ENCODE measurements at places on chromosomes 3 and 15.

GRCh38 chr3:167095976-167096375 lies 284.1 kb downstream of the ZBBX start:
- DNase-seq: no peak

- no peak for DNase-seq
These were observed 76.1 kb upstream of the TPM1 start for GRCh38 chr15:62966294-62967078.

DNA sequence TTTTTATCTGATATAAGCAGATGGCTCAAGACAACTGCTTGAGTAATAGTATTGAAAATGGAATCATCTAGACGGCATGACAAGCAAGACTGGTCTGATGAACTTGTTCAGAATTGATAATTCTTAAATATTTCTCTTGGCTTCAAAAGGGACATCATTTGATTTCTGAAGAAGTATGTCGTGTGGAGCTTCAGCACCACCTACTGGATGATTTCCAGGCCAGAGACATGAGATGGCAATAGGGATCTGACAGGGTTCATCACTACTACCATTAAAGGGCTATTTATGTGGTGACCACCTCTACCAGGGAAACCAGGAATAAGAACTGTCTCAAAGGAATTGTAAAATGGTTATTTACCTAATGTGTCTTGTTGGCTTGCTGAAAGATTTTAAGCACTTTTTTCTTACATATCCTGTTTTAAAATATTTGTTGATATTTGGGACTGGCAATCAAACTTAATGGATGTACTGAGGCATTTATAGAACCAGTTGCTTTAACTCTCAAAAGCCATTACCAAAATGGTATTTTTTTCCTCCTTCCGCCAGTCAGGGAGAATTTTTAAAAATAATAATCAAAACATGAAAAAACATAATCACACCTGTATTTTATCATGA lies 99.5 kb upstream of the FAM98B start:
- peak; percentile 38 for DNase-seq

DNA sequence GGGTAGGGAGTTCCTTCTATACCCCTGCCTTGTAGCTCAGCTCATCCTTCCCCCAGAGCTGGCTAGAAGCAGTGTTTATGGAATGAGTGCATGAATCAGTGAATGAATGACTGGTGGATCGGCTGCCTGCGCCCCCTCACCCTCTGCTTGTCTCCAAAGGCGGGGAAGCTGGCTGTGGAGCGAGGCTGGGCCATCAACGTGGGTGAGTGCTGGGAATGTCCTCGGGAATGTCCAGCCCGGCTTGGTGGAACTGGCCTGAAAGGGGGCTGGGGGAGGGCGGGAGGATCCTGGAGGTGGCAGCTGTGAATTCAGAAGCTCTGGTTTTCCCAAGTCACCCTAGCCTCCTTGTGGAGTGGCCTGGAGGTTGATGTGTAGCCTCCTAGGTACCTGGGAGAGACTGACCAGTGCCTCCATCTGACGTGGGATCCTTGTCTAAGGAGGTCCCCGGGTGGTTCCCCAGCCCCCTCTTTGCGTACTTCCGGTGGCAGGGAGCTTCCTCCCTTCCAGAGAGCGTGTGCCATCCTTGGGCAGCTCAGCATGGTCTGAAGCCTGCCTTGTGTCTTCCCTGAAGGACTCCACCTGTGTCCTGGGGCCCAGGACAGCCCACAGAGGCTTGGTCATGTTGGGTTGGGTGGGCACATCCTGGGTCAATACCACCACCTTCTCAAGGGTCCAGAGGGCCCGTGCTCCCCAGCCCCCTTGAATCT lies 18.4 kb downstream of the HDAC11 start:
- DNase-seq: no peak

DNA sequence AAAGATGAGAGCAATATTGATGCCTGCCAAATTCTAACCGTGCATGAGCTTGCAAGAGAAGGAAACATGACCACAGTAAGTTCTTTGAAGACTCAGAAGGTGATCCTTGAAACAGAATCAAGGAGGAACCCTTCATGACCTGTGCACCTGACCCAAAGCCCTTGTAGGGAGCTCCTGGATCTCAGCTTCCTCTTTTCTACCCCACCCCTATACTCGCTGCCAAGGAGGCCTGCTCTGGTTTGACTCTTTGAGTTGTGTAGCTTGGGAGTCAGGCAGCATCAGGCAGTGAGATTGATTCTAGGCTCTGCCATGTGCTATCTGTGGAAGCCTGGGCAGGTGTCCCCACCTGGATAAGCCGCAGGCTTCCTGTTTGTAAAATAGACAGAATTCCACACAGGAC lies 10.6 kb downstream of the TTC21A start:
- no peak for DNase-seq

- no peak for DNase-seq
These were observed 157.7 kb downstream of the NECTIN3 start for GRCh38 chr3:111229301-111229700.

- DNase-seq: no peak
These were observed 160.5 kb upstream of the CHRNA7 start for GRCh38 chr15:31869686-31870307.

- no peak for DNase-seq
These were observed 1032.1 kb downstream of the NTRK3 start for GRCh38 chr15:87224404-87224803.

GRCh38 chr3:177425042-177425441 lies 227.8 kb upstream of the TBL1XR1 start:
- DNase-seq: no peak

GRCh38 chr3:99686955-99687612 lies 48.7 kb downstream of the COL8A1 start:
- DNase-seq: peak; percentile 18

DNA sequence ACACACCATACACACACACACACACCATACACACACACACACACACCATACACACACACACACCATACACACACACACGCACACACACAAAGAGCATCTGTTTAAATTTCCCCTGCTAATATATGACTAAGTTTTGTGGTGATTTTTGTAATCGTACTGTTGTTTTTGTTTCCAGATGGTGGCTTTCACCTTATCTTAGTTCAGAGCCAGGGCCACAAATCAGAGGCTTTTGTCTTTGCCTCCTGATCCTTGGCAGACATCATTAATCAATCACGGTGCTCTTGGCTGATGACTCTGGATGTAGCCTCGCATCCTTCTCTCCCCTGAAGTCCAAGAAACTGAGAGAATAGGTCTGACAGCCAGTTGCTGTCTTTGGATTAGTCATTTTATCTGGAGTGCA lies 52.1 kb downstream of the EDEM1 start:
- DNase-seq: no peak

- DNase-seq: no peak
These were observed 81.4 kb downstream of the CHRD start for GRCh38 chr3:184461219-184461618.

DNA sequence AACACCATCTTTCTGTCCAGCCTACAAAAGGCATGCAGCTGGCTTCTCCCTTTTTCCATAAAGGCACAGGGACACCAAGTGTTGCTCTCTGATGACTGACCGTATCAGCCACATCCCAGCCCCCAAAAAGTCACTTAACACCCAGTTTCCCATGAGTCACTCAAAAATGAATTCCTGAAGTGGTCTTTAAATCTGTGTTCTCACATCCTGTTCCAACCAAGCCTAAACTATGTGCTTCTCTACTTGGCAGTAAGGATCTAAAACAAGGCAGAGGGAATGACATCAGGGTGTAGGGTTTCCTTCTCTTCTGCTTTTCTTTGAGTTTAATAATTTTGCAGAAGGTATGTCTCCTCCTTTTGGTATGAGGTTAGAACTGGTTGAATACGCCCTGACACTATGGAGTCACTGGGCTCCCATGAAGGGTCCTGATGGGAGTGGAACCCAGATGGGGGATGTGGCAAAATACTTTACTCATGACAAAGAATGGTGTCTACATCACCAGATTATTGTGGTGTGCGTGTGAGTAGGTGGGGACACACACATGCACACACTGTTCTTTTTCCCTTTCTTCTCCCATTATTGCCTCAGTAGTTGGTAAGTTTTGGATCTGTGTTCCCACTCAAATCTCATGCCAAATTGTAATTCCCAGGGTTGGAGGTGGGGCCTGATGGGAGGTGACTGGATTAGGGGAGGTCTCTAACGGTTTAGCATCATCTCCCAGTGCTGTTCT lies 35.6 kb upstream of the CCK start:
- no peak for DNase-seq

DNA sequence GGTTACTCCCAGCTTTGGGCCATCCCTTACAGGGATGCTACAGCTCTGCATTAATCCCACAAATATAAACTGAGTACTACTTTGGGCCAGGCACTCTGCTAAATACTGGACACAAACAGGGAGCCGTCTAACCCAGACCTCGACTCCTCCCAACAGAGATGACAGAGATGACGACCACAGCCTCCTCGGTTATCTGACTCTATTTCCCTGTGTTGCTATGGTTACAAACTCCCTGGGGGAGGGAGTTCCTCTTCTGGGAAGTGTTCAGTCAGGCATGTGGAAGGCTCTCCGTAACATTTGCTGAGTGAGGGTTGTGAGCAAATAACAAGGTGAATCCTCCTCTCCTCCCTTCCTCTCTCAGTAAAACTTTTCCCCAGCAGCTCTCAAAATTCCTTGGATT lies 6.7 kb upstream of the CMTM7 start:
- no peak for DNase-seq

DNA sequence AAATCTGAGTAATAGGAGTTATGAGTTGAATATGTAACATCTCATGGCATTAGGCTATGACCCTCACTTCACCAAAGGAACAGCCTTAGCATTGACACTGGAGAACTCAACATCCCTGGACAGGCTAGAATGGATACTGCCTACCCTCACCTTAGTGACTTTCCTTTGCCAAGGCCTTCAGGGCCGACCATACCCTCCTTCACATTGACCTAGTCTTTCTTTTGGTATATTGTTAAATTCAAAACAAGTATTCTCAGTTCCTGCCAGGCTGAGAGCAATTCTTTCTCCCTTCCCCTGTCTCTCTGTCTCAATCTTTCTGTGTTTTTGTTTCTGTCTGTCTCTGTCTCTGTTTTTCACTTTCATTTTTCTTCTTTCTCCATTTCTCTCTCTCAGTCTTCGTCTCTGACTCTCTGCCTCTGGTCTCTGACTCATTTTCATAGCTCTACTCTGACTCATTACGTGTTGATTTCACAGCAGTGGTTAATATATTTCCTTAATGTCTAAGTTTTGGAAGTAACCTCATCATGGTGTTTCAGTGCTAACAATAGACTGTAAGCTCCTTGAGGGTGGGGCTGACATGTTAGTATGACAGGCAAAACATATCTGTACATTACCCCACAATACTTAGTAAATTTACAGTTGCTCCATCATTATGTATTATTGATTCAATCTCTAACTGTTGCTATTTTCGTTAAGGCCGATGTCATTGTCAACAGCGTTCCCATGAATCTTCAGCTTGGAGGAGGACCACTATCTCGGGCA lies 32.5 kb downstream of the PARP15 start:
- no peak for DNase-seq

All from right renal cortex interstitium (tissue), 3 donors.